ENCODE measurements at places on chromosomes 7 and 10. TPM values are rescaled to one million over a fixed set of nuclear protein-coding genes. Genes with fewer than 3 reads are reported as not detected.
A peak's percentile ranks its signal among the peaks of the same experiment; 100 is the strongest.

CYP17A1 gene
- total RNA-seq: 2.1 TPM

KAZALD1 gene
- total RNA-seq: 10.2 TPM

ETV1 gene
- total RNA-seq: 81.4 TPM

IFIT1B gene
- total RNA-seq: not detected

DNA sequence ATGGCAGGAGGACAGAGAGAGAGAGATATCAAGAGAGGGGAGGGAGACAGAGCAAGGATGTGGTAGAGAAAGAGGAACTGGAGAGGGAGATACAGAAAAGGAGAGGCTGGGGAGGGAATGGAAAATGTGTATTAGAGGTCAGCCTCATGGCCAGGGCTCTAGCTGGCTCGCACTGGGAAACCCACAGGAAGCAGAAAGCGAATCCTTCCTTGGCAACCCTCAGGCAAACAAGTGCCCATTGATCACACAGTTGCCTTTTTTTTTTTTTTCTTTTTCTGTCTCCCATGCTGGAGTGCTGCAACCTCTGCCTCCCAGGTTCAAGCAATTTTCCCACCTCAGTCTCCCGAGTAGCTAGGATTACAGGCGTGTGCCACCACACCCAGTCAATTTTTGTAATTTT lies 391.2 kb downstream of the TYW1 start:
- no peak overlapping the region for H3K4me3 ChIP-seq
- no peaks in the 10 kb centered on the region for H3K36me3 ChIP-seq
- no peak for DNase-seq

- no peak overlapping the region for H3K27ac ChIP-seq
- H3K4me1 ChIP-seq: no peaks in the 10 kb centered on the region
- H3K4me3 ChIP-seq: no peak overlapping the region
Measured at GRCh38 chr7:553636-554111, 34.0 kb upstream of the PDGFA start.

- no peak for DNase-seq
- H3K27ac ChIP-seq: no peak overlapping the region
- peaks cover 29% of the 10 kb centered on the region for H3K4me1 ChIP-seq
- no peak overlapping the region for H3K4me3 ChIP-seq
- H3K36me3 ChIP-seq: no peaks in the 10 kb centered on the region
Measured at GRCh38 chr10:128481152-128481840, 355.1 kb upstream of the MKI67 start.

DNA sequence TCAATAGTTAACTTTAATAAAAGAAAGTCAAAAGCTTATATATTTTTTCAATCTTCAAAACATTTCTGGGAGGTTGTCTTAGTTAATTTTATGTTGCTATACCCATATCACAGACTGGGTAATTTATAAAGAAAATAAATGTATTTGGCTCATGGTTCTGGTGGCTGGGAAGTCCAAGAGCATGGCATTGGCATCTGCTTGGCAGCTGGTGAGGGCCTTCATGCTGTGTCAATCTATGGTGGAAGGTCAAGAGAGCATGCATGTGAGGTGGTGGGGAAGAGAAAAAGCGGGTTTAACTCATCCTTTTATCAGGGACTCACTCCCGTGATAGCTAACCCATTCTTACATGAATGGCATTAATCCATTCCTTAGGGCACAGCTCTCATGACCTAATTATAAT lies 119.8 kb downstream of the EGFR start:
- H3K4me1 ChIP-seq: no peaks in the 10 kb centered on the region
- H3K36me3 ChIP-seq: peaks cover 4% of the 10 kb centered on the region

- peak overlapping the region; percentile 95 for H3K4me3 ChIP-seq
- DNase-seq: peak; percentile 41
- H3K27me3 ChIP-seq: no peaks in the 10 kb centered on the region
- H3K27ac ChIP-seq: peak overlapping the region; percentile 90
- H3K36me3 ChIP-seq: peaks cover 5% of the 10 kb centered on the region
Measured at GRCh38 chr10:58266826-58267712, 625 bp downstream of the IPMK start.

DNA sequence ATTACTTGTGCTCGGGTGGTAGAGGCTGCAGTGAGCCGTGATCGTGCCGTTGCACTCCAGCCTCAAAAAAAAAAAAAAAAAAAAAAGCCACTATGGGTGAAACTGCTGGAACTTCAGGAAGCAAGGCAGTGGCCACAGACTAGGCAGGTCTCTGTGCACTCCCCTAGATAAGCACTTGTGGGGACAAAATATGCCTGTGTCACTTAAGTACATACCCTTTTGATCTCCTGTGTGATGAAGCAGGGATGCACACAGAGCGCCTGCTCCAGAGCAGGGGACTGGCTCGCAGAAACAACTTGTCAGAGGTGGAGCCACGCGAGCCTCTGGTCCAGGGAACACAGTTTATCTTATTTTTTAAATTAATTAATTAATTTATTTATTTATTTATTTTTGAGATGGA lies 42.9 kb upstream of the PSAP start:
- H3K27me3 ChIP-seq: peaks cover 24% of the 10 kb centered on the region
- no peaks in the 10 kb centered on the region for H3K36me3 ChIP-seq
- no peak overlapping the region for H3K27ac ChIP-seq
